NCI-H82 (cell line): ENCODE measurements at places on chromosomes 11 and 22.
A peak's percentile ranks its signal among the peaks of the same experiment; 100 is the strongest.

- DNase-seq: no peak
Observed at GRCh38 chr22:23242473-23243001, 62.2 kb downstream of the BCR start.

GRCh38 chr11:72132646-72133045 is 2.9 kb upstream of the FOLR3 start:
- DNase-seq: no peak

DNA sequence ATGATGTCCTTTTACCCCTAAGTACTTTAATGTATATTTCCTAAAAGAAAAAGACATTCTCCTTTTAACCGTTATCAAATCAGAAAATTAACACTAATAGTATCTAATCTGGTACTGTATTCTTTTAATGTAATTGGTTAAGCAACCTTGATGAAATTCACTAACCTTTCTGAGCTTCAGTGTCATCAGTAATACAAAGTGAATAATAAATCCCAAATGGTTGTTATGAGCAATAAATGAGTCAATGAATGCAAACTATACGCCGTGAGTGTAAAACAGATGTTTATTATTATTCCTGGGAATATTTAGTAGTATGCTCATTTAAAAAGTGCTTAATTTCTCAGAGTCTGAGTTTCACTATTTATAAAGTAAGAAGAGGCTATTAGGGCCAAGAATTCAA is 21.5 kb downstream of the UEVLD start:
- DNase-seq: no peak

DNA sequence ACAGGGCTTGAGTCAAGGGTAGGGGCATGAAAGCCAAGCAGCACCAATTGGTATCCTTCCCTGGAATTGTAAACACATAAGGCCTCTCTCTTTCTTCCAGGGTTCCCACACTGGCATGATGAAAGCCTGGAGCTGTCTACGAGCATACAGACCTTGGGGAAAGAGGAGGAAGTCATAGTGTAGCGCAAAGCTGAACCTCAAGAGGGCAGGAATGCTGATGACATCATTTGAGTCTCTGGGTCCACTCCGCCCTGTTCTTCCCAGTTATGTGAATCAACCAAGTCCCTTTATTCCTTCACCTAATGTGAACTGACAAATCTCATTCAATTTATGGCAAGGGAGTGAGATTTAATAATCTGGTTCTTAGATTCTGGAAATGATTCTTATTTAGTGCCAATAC is 266.4 kb upstream of the NCAM1 start:
- DNase-seq: peak; percentile 10
